ENCODE measurements at places on chromosomes 4 and X.

DNA sequence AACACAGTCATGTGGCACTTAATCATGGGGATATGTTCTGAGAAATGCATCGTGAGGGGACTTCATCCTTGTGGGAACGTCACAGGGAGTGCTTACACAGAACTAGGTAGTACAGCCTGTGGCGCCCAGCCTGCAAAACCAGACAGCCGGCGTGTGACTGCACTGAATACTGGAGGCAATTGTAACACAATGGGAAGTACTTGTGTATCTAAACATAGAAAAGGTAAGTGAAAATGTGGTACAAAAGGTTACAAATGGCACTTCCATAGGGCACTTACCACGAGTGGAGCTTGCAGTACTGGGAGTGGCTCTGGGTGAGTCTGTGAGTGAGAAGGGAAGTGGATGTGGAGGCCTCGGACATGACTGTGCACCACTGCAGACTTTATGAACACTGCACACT is 5.2 kb downstream of the TLR3 start:
- no peak for DNase-seq

DNA sequence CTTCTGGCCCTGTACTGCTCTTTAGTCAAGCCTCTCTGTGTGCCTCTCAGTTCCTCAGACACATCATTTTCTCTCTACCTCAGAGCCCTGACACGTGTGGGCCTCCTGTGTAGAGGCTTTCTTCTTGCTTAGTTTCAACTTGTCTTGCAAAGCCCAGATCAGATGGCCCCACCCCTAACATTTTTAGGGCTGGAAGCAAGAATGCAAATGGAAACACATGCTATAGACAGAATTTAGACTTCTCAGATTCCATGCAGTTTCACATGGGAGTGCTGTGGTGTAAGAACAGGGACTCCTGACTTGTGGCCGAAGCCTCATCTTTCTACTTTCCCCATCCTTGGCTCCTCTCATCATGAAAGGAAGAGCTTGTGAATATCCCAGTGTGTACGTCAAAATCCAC is 350.7 kb downstream of the DCHS2 start:
- no peak for DNase-seq

DNA sequence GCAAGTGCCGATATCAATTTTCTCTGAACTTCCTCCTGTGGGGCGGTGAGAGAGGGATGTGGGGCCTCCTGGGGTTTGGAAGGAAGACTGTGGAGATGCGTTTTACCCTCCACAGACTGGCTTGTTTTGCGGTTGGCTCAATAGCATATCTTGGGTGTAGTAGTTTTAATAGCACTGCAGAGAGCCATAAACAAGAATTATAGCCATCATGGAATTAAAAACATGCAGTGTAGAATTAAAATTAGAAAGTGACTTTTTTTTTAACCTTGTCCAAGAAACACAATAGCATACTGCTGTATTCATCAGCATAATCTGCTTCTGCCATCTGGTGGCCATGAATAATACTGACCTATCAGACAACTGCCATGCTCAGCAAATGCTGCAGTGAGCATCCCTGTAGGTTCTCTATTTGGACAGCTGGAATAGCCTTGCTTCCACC is 47.3 kb upstream of the SCML1 start:
- no peak for DNase-seq

DNA sequence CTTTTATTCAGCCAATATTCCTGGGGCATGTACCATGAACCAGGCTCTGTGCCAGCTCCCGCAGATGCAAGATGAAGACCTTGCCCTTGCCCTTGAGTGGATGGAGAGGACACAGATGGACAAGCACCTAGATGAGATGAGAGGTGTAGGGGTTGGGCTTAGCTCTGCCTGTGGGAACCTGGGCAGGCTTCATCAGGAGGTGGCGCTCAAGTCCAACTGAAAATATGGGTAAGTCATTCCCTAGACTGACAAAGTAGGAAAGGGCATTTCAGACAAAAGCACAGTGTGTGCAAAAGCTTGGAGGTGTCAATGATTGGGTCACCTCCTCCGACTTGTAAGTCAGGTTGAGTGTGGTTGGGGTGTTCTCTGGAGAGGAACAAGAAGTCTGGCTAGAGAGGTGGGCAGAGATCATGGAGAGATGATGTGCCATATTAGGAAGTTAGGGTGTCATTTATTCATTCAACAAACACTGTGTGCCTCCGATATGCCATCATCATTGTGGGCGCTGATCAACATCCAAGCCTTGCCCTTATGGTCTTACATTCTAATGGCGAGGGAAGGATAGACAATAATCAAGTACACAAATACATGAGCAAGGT is 64.6 kb downstream of the ANAPC4 start:
- no peak for DNase-seq

GRCh38 chr4:94491322-94491721 is 39.6 kb downstream of the PDLIM5 start:
- no peak for DNase-seq

GRCh38 chr4:36285784-36286480 is 4.5 kb downstream of the DTHD1 start:
- no peak for DNase-seq

- no peak for DNase-seq
Measured at GRCh38 chr4:165308166-165308565, 19.3 kb upstream of the MSMO1 start.

- no peak for DNase-seq
Measured at GRCh38 chr4:174467107-174467506, 55.2 kb downstream of the HPGD start.

- DNase-seq: no peak
Measured at GRCh38 chr4:2400841-2401609, 17.4 kb downstream of the ZFYVE28 start.

Measured in stimulated activated CD8-positive, alpha-beta memory T cell treated with anti-CD3 and anti-CD28 coated beads, Interleukin-2, amount 100 ng/mL, for 1 hour (primary cell).